Stomach (tissue), 19 donors: ENCODE measurements at places on chromosomes 2 and 18. TPM values are rescaled to one million over a fixed set of nuclear protein-coding genes. Genes with fewer than 3 reads are reported as not detected.

The CENPA gene
- not detected for total RNA-seq

DNA sequence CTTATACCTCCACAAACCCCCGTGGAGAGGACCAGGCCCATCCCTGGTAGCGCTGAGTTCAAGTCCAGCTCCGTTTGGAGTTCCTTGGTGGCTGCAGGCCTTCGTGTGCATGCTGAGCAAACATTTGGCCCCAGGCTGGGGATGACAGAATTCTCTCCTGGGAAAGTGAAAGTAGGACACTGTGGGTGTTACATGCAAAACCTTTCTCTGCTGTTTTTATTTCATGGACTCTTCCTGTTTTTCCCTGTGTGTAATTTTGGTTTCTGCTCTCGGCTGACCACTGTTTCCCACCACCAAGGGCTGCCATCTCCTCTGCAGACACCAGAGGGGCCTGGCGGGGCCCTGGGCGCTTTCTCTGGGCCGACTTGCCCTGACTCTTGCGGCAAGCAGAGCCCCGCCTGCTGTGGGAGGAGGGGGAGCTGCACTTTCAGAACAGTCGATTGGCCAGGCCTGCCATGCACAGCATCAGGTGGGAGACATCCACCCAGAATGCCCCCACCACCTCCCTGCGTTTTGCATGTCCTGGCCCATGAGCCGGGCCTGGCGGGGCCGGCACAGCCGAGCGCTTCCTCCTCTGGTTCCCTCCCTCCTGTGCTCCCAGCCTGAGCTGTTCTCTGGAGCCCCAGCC is 102.4 kb downstream of the CABLES1 start:
- peak overlapping the region; percentile 86 for H3K27ac ChIP-seq
- H3K4me1 ChIP-seq: peaks cover 18% of the 10 kb centered on the region

The ZNF385B gene
- 3.5 TPM for total RNA-seq

DNA sequence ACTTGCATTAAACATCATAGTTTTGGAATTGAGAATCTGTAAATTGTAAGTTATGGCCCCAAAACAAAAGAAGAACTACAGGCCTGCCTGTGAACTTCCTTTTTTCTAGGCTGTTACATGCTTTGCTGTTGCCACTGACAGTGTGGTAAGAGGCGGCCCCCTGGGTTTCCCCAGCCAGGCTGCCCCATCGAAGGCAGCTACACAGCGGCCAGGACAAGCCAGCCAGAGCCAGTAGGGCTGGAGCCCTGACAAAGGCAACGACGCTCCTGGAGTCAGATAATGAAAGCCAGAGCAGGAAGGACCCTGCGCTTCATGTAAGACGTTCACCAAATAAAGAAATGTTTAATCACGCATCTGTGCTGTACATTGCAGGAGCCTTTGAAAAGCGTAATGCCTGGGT is 55.0 kb downstream of the ANKRD44 start:
- H3K27me3 ChIP-seq: no peaks in the 10 kb centered on the region
- peaks cover 40% of the 10 kb centered on the region for H3K4me1 ChIP-seq
- H3K4me3 ChIP-seq: no peak overlapping the region
- DNase-seq: peak; percentile 59
- H3K27ac ChIP-seq: peak overlapping the region; percentile 62

The XIRP2 gene
- not detected for total RNA-seq

DNA sequence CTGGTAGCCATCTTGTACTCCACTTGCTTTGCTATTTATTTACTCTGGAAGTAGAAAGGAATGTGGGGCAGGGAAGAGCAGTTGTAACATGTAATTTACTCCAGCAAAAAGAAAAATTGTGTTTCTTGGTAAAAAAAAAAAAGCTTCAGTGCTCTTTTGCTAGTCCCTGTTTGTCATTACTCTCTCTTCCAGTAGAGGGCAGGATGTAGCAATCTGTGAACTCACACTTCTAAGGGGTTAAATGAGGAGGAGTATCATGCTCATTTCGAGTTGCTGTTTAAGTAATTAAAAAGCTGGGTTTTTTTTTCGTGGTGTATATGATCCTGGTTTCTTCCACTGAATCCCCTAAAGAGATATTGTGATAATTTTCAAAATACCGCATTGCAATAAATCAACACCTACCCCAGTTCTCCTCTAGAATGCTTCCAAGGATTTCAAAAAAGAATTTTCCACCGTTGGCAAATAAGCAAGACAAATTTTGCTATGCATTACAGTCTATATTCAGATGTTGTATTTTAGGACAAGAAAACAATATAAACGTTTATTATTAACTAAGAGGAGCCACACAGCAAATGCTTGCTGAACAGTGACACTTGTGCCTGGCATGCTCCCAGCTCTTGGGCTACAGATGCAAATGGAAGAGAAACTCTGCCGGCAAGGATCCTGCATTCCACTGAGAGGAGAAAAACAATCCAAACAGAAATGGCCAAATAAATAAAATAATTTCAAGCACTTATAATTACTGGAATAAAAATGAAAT is 261.6 kb downstream of the ASXL3 start:
- DNase-seq: no peak
- H3K4me3 ChIP-seq: no peak overlapping the region

GRCh38 chr18:69658103-69658502 is 257.4 kb downstream of the DOK6 start:
- no peak for DNase-seq
- no peaks in the 10 kb centered on the region for H3K27me3 ChIP-seq
- H3K4me1 ChIP-seq: peaks cover 12% of the 10 kb centered on the region
- no peak overlapping the region for H3K27ac ChIP-seq

DNA sequence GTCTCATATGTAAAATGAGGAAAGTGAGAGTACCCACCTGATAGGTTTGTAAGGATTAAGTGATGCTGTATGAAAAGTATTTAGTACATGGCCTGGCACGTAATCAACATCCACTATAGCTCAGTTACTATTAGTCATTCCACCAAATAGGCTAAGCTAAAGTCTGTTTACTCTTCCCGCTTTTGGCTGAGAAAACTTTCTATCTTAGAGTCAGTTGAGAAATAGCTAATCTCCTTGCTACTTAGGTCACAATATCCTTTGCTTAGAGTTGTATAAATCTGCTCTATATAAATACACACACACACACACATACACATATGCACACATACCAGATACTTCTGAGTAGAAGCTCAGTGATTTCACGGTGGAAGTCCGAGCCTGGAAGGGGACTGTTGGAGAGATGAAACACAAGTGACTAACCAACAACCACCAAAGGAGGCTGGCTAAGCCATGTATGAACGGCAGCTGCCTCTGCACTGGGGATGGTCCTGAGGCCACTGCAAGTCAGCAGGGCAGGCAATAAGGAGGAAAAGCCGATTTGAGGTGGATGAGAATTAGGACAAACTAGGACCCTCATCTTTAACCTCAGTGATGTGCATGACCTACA is 104.6 kb upstream of the EPHA4 start:
- no peaks in the 10 kb centered on the region for H3K36me3 ChIP-seq
- no peaks in the 10 kb centered on the region for H3K27me3 ChIP-seq
- DNase-seq: no peak
- no peak overlapping the region for H3K4me3 ChIP-seq

DNA sequence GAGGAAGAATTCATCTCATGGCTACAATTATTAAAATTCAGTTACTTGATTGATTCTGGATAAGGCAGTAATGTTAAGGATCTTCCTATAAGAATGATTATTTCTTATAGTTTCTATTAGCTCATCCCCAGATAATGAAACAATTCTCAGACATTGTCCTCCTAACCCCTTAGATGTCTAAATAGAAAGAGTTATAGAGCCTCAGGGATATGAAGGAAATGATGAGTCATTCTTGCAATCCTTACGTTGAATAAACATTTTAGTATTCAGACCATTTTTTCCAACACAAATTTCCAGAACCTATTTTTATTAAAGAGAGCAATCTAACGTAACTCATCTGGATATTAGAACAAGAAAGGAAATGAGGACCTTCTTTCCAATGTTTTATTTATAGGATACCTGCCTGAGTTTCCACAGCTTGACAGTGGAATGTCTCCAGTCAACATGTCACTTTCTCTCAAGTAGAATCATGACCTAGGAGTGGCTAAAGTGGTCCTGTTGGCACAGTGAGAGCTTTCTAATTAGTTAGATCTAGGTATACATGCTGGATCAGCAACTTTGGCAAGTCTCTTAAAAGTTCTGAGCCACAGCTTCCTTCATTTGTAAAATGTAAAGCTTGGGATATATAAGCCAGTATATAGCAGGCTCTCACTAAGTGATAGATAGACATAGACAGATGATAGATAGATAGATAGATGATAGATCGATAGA is 88.0 kb upstream of the RAB27B start:
- H3K4me1 ChIP-seq: peaks cover 15% of the 10 kb centered on the region
- H3K36me3 ChIP-seq: no peaks in the 10 kb centered on the region
- H3K4me3 ChIP-seq: no peak overlapping the region
- no peak for DNase-seq

- no peaks in the 10 kb centered on the region for H3K36me3 ChIP-seq
- no peaks in the 10 kb centered on the region for H3K4me1 ChIP-seq
- H3K27ac ChIP-seq: no peak overlapping the region
- H3K27me3 ChIP-seq: no peaks in the 10 kb centered on the region
These were observed 878.3 kb upstream of the ID2 start for GRCh38 chr2:7803515-7803914.

- no peaks in the 10 kb centered on the region for H3K36me3 ChIP-seq
- DNase-seq: no peak
- peaks cover 23% of the 10 kb centered on the region for H3K4me1 ChIP-seq
- no peaks in the 10 kb centered on the region for H3K27me3 ChIP-seq
- H3K27ac ChIP-seq: peak overlapping the region; percentile 35
These were observed 15.6 kb upstream of the ACTG2 start for GRCh38 chr2:73877071-73877802.

DNA sequence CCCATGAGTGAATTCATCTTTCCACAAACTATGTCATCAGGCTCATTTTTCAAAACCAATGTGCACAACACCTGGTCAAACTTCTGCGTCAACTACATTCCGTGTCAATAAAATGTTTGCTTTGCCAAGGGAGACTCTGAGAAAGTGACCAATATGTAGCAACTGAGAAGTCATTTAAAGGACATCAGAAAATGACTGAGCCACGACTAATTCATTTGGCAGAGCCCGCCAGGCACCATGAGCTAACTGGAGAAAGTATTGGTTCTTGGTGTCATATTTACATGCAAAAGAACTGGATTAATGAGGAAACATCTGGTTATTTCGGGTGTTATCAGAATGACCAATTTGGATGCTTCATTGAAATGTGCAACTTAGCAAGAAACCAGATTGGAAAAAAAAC is 7.2 kb downstream of the RND3 start:
- H3K4me1 ChIP-seq: peaks cover 32% of the 10 kb centered on the region
- no peak overlapping the region for H3K27ac ChIP-seq
- no peak overlapping the region for H3K4me3 ChIP-seq

GRCh38 chr18:46013484-46014189 is 46.5 kb upstream of the EPG5 start:
- no peak for DNase-seq
- H3K36me3 ChIP-seq: peaks cover 33% of the 10 kb centered on the region
- H3K4me3 ChIP-seq: no peak overlapping the region
- no peaks in the 10 kb centered on the region for H3K4me1 ChIP-seq
- H3K27me3 ChIP-seq: no peaks in the 10 kb centered on the region

DNA sequence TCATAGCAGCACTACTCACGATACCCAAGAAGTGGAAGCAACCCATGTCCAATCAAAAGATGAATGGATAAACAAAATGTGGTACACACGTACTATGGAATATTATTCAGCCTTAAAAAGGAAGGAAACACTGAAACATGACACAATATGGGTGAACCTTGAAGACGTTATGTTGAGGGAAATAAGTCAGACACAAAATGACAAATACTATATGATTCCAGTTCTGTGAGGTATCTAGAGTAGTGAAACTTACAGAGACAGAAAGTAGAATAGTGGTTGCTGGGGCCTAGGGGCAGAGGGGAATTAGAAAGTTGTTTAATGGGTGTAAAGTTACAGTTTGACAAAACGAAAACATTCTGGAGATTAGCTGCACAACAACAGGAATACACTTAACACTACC is 24.7 kb downstream of the TLK1 start:
- H3K27ac ChIP-seq: no peak overlapping the region
- H3K36me3 ChIP-seq: no peaks in the 10 kb centered on the region
- no peak overlapping the region for H3K4me3 ChIP-seq
- H3K4me1 ChIP-seq: peaks cover 27% of the 10 kb centered on the region
- H3K27me3 ChIP-seq: no peaks in the 10 kb centered on the region

- DNase-seq: no peak
- H3K27ac ChIP-seq: peak overlapping the region; percentile 80
- H3K27me3 ChIP-seq: no peaks in the 10 kb centered on the region
- H3K4me3 ChIP-seq: no peak overlapping the region
These were observed 123.9 kb downstream of the ZFP36L2 start for GRCh38 chr2:43102366-43103092.

The SANBR gene
- 19.6 TPM for total RNA-seq

- H3K4me3 ChIP-seq: no peak overlapping the region
- H3K36me3 ChIP-seq: no peaks in the 10 kb centered on the region
- H3K27me3 ChIP-seq: no peaks in the 10 kb centered on the region
- H3K27ac ChIP-seq: no peak overlapping the region
These were observed 17.0 kb upstream of the OTOF start for GRCh38 chr2:26494891-26495290.

GRCh38 chr2:233259730-233260129 is 8.3 kb downstream of the ATG16L1 start:
- peaks cover 11% of the 10 kb centered on the region for H3K4me1 ChIP-seq
- peak overlapping the region; percentile 14 for H3K27ac ChIP-seq
- no peak overlapping the region for H3K4me3 ChIP-seq
- no peaks in the 10 kb centered on the region for H3K27me3 ChIP-seq
- H3K36me3 ChIP-seq: peaks cover 96% of the 10 kb centered on the region

DNA sequence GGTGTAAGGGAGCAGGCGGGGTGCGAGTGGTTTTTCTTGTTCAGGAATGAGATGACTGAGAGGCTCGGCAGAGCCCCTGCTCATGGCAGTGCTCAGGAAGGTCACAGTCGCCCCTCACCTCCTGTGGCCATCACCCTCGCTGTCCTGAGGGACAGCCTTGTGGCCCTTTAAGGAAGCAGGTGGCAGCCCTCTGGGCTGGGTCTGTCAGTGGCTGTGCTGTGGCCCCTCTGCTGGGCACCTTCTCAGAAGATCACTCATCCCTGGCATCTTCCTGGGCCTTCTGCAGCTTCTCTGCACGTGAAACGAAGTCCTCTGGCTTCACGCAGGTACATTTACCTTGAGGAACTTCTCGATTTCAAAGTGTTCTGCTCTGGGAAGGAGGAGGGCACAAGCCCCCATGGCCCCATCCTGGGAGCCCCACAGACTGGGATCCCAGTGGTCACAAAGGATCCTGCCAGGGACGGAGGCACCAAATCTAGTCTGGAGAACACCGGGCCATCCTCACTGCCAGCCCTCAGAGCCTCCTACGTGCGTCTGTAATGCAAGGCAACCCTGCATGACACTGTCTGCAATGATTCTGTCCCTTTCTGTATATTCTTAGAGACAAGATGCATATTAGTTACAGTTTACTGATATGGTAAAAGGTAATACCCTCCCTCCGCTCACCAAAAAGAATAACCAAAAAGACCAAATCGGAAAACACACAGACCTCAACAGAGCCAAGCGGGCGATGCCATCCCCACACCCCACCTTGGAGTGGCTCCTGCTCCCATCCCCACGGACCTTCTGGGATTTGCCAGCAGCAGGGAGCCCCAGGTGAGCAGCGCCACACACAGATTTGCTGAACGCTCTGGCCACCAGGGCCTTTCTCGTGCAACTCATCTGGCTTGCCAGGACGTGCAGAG is 25.9 kb upstream of the FAHD2A start:
- H3K4me3 ChIP-seq: no peak overlapping the region
- no peak overlapping the region for H3K27ac ChIP-seq
- no peak for DNase-seq
- no peaks in the 10 kb centered on the region for H3K36me3 ChIP-seq

The CXCR2 gene
- not detected for total RNA-seq
